Activated CD8-positive, alpha-beta T cell treated with anti-CD3 and anti-CD28 coated beads for 36 hours (primary cell): ENCODE measurements at places on chromosomes 2 and 18.

- no peak for DNase-seq
Observed at GRCh38 chr18:36623681-36624190, 205.1 kb downstream of the TPGS2 start.

DNA sequence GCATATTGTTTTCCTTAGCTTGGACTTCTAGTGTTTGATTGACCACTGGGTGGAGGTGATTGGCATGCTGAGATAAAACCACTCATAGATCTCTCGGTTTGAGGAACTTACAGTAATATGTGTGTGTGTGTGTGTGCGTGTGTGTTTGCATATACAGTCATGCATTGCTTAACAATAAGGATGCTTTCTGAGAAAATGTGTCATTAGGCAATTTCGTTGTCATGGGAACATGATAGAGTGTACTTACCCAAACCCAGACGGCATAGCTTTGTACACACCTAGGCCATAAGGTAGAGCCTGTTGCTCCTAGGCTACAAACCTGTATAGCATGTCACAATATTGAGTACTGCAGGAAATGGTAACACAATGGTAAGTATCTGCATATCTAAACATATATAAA lies 167.3 kb downstream of the NYAP2 start:
- DNase-seq = no peak

DNA sequence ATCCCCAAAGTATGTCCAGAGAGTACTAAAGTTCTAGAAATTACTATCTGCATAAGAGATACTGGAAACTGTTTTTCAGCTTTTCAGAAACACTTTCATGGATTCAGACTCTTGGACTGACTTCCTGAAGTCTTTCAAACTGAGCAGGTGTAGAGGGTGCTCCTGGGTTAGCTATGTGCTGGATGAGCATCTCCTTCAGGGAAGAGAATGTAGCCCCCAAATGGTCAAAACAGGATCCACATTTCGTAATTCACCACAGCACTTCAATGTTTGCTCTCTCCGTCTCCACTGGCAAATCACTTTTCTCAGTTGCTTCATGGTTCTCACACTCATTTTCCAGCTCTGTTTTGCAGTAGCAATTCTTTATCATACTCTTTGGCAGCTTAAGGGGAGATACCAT lies 23.2 kb upstream of the SATB2 start:
- no peak for DNase-seq

- DNase-seq = no peak
Observed at GRCh38 chr2:18501156-18501555, 59.3 kb downstream of the RDH14 start.

DNA sequence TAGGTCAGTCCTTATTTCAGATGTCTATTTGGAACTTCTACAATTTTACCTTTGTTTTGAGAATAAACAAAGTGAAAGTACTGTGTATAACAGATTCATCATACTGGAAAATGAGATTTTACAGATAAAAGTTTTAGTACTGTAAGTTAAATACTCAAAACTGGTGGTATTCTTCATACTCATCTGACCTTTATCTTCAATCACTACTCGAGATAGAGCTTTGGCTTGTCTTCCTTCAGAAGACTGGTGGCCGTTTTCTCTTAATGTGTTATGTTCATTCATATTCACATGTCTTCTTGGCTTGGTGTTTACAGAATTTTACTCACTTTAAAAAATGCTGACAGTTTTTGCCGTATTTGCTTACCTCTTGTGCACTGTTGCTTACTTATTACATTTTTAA lies 2.1 kb downstream of the SPOPL start:
- DNase-seq = no peak

DNA sequence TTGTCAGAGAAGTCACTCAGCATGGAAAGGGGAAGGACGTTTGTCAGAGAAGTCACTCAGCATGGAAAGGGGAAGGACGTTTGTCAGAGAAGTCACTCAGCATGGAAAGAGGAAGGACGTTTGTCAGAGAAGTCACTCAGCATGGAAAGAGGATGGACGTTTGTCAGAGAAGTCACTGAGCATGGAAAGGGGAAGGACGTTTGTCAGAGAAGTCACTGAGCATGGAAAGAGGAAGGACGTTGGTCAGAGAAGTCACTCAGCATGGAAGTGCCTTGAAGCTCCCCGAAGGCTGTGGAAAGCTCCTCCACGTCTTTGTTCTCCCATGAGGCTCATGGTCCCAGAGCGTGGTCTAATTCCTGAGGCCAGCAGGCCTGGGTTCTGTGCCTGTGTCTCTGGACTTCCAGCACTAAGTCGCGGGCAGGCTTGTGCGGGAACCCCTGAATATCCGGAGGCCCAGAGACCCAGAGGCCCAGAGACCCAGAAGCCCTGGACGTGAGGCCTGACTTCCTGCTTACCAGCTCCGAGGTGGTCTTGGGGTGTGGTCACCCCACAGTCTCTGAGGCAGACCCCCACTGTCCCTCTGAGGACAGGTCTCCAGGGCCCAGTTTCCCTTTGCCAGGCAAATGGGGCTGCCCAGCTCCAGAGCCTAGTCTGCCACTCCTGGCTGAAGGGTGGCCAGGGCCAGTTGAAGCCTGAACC lies 70.4 kb upstream of the TWIST2 start:
- no peak for DNase-seq

GRCh38 chr2:25250331-25251070 lies 82.1 kb upstream of the POMC start:
- peak; percentile 61 for DNase-seq

GRCh38 chr2:82793711-82794435 lies 1665.2 kb downstream of the SUCLG1 start:
- DNase-seq = no peak
